ENCODE measurements at places on chromosomes 2 and 18.

DNA sequence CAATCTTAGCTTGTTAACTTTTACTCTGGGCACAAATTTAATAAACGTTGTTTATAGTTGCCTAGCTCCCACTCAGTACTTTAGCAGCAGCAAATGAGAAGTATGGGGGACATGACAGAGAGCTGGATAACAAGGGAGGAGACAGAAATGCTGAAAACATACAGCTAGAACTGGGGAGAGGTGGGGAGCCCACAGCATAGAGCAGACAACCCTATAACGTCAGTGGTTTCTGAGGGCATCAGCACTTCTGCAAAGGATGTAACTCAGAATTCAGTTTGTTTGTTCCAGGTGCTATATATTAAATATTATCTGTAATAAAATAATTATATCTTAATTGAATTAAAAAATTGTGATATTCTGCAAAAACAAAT is 1098.7 kb upstream of the FANCL start:
- DNase-seq: no peak

DNA sequence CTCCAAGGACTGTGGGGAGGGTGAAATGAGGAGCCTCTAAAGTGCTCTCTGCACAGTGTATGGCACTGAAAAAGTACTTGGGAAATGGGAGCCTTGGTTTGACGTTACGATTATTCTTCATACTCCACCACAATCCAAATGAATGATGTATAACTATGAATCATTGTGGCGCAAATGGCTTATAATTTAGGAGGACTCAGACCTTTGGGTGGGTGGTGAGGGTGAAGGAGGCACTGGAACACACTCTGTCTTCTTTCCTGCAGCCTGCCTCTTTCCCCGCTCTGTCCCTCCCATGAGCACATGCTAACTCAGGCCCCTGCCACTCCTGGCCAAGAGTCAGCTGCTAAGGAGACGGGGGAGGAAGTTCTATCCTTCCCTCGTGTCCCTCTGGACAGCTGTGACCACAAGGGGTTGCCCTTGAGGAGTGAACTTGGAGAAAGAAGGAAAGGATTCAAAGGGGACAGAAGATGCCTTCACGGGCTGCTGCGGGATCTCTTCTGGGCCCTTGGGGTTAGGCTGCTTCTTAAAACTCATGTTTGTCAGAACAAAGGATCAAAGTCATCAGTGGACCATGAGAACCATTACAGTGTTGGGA is 36.5 kb downstream of the POLR1A start:
- no peak for DNase-seq

DNA sequence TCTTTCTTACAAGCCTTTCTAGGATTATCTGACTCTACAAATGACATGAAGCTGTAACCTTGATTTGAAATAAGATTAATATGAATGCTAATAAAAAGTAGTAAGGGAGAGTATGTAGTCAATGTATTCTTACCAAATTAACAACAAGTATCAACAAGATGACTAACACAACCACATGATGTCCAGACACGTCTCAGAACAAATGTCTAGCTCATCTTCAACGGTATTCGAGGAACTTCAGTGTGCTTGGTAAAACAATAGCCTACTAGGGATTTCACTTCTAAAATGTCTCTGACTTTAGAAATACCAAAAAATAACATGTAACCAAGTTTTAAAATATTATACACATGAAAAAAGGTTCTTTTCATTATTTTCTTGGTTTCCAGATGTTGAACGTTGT is 3.4 kb downstream of the HDLBP start:
- DNase-seq: no peak

DNA sequence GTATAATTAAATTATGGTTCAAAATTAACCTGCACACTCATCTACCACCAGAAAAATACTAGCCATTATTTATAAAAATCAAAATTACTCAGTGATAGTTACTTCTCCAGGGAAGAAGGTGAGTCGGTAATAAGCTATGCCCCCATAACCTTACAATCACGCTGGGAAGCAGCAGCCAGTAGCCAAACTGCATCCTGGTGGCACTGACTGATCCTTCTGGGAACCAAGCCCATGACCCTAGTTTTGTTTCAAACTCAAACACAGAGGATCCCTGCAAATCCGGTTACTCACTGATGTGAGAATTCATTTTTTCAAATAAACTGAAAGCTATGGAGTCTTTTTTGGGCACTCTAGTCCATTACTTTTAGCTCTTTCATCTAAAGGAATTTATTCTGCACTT is 88.2 kb upstream of the VWC2L start:
- no peak for DNase-seq

DNA sequence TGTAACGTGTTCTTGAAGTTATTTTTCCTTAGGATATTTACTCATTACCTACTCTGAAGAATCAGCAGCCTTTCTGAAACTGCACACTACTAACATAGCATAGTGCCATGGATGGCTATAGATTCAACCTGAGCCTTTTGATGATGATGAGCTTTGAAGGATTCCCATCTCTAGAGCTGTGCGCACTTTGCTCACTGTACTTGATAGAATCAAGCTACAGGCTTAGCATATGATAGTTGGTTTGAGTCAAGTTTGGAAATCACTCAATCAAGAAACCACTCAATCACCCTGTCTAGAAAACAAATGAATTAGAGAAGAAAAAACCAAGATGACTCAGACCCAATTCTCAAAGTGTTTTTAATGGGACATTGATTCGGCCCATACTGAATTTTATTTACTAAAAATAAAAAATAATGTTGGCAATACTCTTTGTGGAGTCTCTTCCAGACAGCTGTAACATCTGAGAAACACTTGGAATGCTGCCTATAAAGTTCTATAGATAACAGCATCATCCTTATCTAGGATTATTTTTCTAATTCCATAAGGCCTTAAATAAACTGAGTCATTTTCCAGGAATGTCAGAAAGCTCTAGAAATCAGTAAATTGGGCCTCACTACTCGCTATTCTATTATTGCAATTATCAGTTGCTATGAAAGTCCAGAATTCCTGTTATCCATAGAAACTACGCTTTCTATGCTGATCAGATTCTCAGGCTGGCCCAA is 259.0 kb upstream of the ERBB4 start:
- no peak for DNase-seq

GRCh38 chr2:86037141-86037794 is 68.4 kb downstream of the POLR1A start:
- no peak for DNase-seq

DNA sequence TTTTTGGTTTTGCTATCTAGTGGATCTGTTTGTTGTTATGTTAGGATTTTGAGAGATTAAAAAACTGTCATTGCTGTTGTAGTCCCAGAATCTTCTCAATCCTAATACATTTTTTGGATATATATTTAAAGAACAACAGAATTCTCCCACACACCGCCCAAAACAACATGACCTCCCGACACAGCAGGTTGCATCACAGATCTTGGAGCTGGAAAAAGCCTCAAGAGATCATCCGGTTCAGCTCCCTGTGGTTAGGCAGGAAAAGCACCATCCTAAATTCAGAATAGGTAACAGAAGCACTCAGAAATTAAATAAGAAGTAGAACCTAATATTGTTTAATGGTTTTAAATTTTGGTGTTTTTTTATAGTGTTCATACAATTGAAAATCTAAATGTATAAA is 251.4 kb upstream of the STON1 start:
- no peak for DNase-seq
